MM.1S (cell line): ENCODE measurements at places on chromosomes 5 and 9.
A peak's percentile ranks its signal among the peaks of the same experiment; 100 is the strongest.

DNA sequence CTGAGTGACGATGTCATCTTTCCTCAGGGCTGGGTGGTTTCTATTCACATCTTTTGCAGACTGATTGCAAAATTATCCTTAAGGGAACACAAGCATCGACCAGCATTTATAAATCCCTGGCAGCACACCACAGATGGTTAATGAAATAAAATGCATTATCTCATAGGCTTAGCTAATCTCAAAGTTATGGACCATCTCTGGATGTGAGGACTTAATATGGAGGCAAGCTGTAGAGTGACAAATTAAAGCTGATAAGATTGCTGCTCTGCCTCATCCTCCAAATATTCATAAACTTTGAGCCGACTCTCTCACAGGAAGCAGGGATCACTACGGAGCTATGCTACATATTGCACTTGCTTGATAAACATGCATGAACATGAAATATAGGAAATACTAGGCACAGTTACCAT is 663.2 kb upstream of the RGMB start:
- H3K4me3 ChIP-seq, result no peak overlapping the region
- no peak for DNase-seq
- H3K36me3 ChIP-seq, result no peaks in the 10 kb centered on the region

GRCh38 chr5:61737964-61738340 is 405.9 kb downstream of the ZSWIM6 start:
- no peak overlapping the region for H3K27ac ChIP-seq
- DNase-seq, result no peak
- no peak overlapping the region for H3K4me3 ChIP-seq
- H3K27me3 ChIP-seq, result no peaks in the 10 kb centered on the region
- no peaks in the 10 kb centered on the region for H3K4me1 ChIP-seq
- H3K36me3 ChIP-seq, result no peaks in the 10 kb centered on the region

DNA sequence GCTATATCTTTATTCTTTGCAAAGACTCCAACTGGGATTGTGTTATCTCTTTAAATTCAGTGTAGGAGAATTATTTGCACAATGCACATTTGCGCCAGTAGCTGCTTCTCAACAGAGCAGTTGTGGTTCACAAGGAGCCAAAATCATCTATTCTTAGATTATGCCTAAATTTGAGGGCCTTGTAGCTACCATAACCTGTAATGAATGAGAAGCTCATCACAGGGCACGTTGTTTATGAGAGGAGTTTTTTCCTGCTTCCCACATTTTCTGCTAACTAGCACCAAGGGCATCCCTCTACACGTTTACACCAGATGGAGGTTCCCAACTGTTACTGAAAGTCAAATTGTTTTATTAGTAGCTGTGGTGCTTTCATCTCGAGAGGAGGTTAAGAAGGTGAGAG is 322.4 kb downstream of the TMEM161B start:
- DNase-seq, result no peak
- no peak overlapping the region for H3K4me3 ChIP-seq
- no peaks in the 10 kb centered on the region for H3K36me3 ChIP-seq
- no peaks in the 10 kb centered on the region for H3K4me1 ChIP-seq
- no peaks in the 10 kb centered on the region for H3K27me3 ChIP-seq
- no peak overlapping the region for H3K27ac ChIP-seq

GRCh38 chr5:76595755-76596481 is 27.3 kb downstream of the F2RL2 start:
- H3K27ac ChIP-seq, result peak overlapping the region; percentile 7; the same call in 1 of the 2 replicates
- DNase-seq, result no peak
- no peak overlapping the region for H3K4me3 ChIP-seq

GRCh38 chr5:59174248-59174844 is 591.5 kb downstream of the RAB3C start:
- no peak overlapping the region for H3K4me3 ChIP-seq
- no peak overlapping the region for H3K27ac ChIP-seq
- H3K4me1 ChIP-seq, result peaks cover 15% of the 10 kb centered on the region
- DNase-seq, result peak; percentile 64
- H3K27me3 ChIP-seq, result no peaks in the 10 kb centered on the region
- H3K36me3 ChIP-seq, result no peaks in the 10 kb centered on the region

- no peak overlapping the region for H3K4me3 ChIP-seq
- H3K27me3 ChIP-seq, result no peaks in the 10 kb centered on the region
- no peak for DNase-seq
- no peak overlapping the region for H3K27ac ChIP-seq
Measured at GRCh38 chr5:94776167-94776566, 157.7 kb downstream of the SLF1 start.

DNA sequence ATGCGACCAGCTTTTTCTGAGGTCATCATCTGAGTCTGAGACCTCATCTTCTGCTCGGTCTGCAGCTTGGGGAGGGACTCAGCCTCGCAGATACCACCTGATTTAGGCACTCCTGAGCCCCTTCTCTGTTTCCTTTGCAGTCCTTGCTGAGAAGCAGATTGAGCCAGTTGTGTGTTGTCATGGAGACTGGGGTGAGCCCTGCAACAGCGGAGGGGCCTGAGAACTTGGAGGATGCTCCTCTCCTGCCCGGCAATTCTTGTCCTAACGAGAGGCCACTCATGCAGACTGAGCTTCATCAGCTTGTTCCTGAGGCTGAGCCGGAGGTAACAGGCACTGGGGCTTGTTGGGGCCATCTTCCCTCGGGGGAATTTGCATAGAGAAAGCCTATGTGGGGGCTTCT is 19.2 kb downstream of the TEX53 start:
- DNase-seq, result no peak
- H3K4me1 ChIP-seq, result no peaks in the 10 kb centered on the region
- no peaks in the 10 kb centered on the region for H3K27me3 ChIP-seq
- no peaks in the 10 kb centered on the region; the same call in 1 of the 2 replicates for H3K36me3 ChIP-seq
- H3K27ac ChIP-seq, result no peak overlapping the region

- no peak overlapping the region for H3K27ac ChIP-seq
- H3K36me3 ChIP-seq, result no peaks in the 10 kb centered on the region
- H3K27me3 ChIP-seq, result no peaks in the 10 kb centered on the region
- H3K4me3 ChIP-seq, result no peak overlapping the region
Measured at GRCh38 chr5:158064334-158065123, 205.6 kb upstream of the CLINT1 start.

- peak; percentile 60 for DNase-seq
- H3K4me1 ChIP-seq, result peaks cover 14% of the 10 kb centered on the region
- peak overlapping the region; percentile 79 for H3K4me3 ChIP-seq
- no peaks in the 10 kb centered on the region for H3K36me3 ChIP-seq
- no peaks in the 10 kb centered on the region for H3K27me3 ChIP-seq
- H3K27ac ChIP-seq, result peak overlapping the region; percentile 46; the same call in 1 of the 2 replicates
Measured at GRCh38 chr5:74639807-74640449, 600 bp downstream of the ENC1 start.

GRCh38 chr5:88952344-88952743 is 69.4 kb upstream of the MEF2C start:
- H3K27me3 ChIP-seq, result no peaks in the 10 kb centered on the region
- no peaks in the 10 kb centered on the region for H3K36me3 ChIP-seq
- DNase-seq, result peak; percentile 22
- no peak overlapping the region for H3K27ac ChIP-seq
- no peak overlapping the region for H3K4me3 ChIP-seq

- no peaks in the 10 kb centered on the region for H3K36me3 ChIP-seq
- DNase-seq, result no peak
- no peak overlapping the region for H3K4me3 ChIP-seq
- no peaks in the 10 kb centered on the region for H3K27me3 ChIP-seq
- H3K27ac ChIP-seq, result no peak overlapping the region
Measured at GRCh38 chr9:130027533-130028365, 15.2 kb downstream of the FNBP1 start.

GRCh38 chr5:151123897-151124751 is 33.5 kb downstream of the ANXA6 start:
- DNase-seq, result no peak
- no peak overlapping the region for H3K27ac ChIP-seq
- H3K4me1 ChIP-seq, result peaks cover 3% of the 10 kb centered on the region; the same call in 1 of the 2 replicates

- H3K4me1 ChIP-seq, result no peaks in the 10 kb centered on the region
- H3K36me3 ChIP-seq, result no peaks in the 10 kb centered on the region
- DNase-seq, result no peak
- H3K4me3 ChIP-seq, result no peak overlapping the region
- no peaks in the 10 kb centered on the region for H3K27me3 ChIP-seq
Measured at GRCh38 chr5:125200866-125201373, 454.5 kb upstream of the ZNF608 start.

DNA sequence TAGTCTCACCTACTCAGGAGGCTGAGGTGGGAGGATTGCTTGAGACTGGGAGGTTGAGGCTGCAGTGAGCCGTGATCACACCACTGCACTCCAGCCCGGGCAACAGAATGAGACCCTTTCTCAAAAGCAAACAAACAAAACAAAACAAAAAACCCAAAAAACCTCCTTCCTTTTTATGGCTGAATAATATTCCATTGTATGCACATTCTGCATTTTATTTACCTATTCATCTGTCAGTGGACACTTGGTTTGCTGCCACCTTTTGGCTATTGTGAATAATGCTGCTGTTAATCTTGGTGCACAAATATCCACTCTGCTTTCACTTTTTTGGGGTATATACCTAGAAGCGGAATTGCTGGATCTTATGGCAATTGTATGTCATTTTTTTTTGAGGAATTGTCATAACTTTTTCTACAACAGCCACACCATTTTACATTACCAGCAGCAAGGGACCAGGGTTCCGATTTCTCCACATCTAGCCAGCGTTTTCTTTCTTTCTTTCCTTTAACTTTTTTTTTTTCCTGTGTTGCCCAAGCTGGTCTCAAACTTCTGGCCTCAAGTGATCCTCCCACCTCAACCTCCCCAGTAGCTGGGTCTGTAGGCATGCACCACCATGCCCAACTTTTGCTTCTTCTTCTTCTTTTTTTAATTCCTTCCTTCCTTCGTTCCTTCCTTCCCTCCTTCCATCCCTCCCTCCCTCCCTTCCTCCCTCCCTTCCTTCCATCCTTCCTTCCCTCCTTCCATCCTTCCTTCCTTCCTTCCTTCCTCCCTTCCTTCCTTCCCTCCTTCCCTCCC is 30.6 kb downstream of the NKX2-5 start:
- H3K4me1 ChIP-seq, result no peaks in the 10 kb centered on the region
- no peaks in the 10 kb centered on the region for H3K36me3 ChIP-seq
- no peak overlapping the region for H3K27ac ChIP-seq
- peak overlapping the region; percentile 49; the same call in 1 of the 2 replicates for H3K4me3 ChIP-seq
- peaks cover 12% of the 10 kb centered on the region for H3K27me3 ChIP-seq

DNA sequence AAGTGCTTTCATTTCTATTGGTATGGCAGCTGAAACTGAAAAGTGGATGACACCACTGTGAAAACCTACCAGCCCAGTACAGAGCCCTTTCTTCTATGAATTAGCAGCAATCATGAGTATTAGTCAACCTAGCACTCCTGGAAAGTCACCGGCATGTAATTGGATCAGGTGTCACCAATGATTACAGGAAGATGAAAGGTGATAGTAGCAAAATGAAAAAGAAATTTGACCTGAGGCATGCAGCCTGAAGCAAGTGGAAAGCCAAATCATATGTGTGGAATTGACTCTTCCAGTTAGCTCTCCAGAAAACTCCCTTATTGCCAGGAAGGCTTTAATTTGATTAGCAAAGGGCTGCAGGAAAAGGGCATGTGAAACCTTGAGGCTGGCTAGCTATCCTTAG is 81.2 kb upstream of the NAA35 start:
- no peaks in the 10 kb centered on the region for H3K4me1 ChIP-seq
- no peaks in the 10 kb centered on the region for H3K27me3 ChIP-seq
- no peak for DNase-seq
- no peak overlapping the region for H3K27ac ChIP-seq
- H3K36me3 ChIP-seq, result no peaks in the 10 kb centered on the region

DNA sequence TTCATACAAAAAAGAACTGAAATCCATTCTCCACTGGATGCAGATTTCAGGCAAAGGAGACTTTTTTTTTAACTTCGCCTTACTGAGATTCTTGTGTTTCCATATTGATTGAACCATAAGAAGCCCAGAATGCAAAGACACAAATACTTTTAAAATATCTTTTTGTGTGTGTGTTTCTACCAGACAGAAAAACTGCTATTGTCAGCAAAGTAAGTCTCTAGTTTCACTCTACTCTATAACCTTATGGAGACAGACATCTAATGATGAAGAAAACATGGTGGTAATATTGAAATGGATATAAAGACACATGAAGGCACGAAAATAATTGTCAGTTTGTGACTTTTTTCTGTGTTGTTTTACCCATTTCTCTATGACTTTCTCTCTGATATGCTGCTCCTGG is 260.3 kb upstream of the RORB start:
- H3K4me3 ChIP-seq, result no peak overlapping the region
- H3K36me3 ChIP-seq, result no peaks in the 10 kb centered on the region
- no peak for DNase-seq
- 0 out of 2 replicates have a peak, but pooled peaks cover 7% of the 10 kb centered on the region for H3K4me1 ChIP-seq

DNA sequence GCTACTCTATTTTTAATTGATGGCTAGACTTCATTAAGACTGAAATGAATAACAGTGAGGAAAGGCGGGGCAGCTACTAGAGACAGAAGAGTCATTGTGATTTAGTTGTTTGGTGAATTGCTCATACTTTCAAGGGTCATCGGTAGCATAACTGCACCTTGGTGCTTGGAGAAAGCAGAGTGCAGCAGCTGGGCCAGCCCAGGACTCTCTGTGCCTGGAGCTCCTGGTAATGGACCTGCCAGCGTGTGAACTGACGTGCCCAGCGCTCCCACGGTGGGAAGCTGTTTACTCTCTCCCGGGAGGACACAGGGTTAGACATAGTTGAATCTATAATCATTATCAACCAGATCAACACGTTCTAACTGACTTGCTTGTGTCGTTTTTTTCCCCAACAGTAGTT is 42.9 kb downstream of the LURAP1L start:
- no peak overlapping the region for H3K27ac ChIP-seq
- H3K36me3 ChIP-seq, result no peaks in the 10 kb centered on the region
- H3K27me3 ChIP-seq, result no peaks in the 10 kb centered on the region
- no peak for DNase-seq

DNA sequence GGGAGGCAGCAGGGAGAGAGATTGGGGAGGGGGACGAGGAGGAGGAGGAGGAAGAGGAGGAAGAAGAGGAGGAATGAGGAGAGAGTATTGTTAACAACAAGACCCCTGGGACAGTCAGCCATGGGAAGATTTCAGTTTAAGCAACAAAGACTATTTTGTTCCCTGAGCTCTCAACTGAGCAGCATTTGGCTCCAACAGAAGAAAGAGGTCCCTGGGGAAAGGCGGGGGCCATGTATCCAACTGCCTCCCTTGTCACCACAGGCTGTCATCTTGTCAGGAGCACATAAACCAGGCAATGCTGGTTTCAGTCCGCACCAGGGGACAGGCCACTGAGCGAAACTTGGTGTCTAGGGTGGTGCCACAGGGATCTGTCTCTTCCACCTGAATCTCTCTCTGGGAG is 316.1 kb downstream of the TLE1 start:
- H3K4me1 ChIP-seq, result 0 out of 2 replicates have a peak, but pooled peaks cover 6% of the 10 kb centered on the region
- H3K27ac ChIP-seq, result no peak overlapping the region
- no peaks in the 10 kb centered on the region for H3K36me3 ChIP-seq
- DNase-seq, result no peak
- no peak overlapping the region for H3K4me3 ChIP-seq

- no peaks in the 10 kb centered on the region for H3K27me3 ChIP-seq
- H3K27ac ChIP-seq, result no peak overlapping the region
- H3K4me1 ChIP-seq, result peaks cover 4% of the 10 kb centered on the region; the same call in 1 of the 2 replicates
- H3K4me3 ChIP-seq, result no peak overlapping the region
- DNase-seq, result no peak
- H3K36me3 ChIP-seq, result no peaks in the 10 kb centered on the region
Measured at GRCh38 chr5:114702136-114702535, 340.3 kb downstream of the KCNN2 start.

GRCh38 chr5:151156507-151157420 is 815 bp downstream of the ANXA6 start:
- peak; percentile 47 for DNase-seq
- peak overlapping the region; percentile 97 for H3K4me3 ChIP-seq
- peaks cover 42% of the 10 kb centered on the region for H3K4me1 ChIP-seq

- no peak overlapping the region for H3K4me3 ChIP-seq
- peaks cover 31% of the 10 kb centered on the region for H3K4me1 ChIP-seq
- no peak for DNase-seq
Measured at GRCh38 chr9:93288891-93289883, 105.2 kb downstream of the WNK2 start.

- peaks cover 49% of the 10 kb centered on the region for H3K4me1 ChIP-seq
- peak overlapping the region; percentile 98 for H3K27ac ChIP-seq
- DNase-seq, result no peak
Measured at GRCh38 chr9:120891245-120891883, 14.4 kb upstream of the PHF19 start.
